ENCODE measurements at places on chromosomes 5 and 9.
A peak's percentile ranks its signal among the peaks of the same experiment; 100 is the strongest.

- DNase-seq, result no peak
Measured at GRCh38 chr9:127390248-127390545, 6.8 kb upstream of the SLC2A8 start.

DNA sequence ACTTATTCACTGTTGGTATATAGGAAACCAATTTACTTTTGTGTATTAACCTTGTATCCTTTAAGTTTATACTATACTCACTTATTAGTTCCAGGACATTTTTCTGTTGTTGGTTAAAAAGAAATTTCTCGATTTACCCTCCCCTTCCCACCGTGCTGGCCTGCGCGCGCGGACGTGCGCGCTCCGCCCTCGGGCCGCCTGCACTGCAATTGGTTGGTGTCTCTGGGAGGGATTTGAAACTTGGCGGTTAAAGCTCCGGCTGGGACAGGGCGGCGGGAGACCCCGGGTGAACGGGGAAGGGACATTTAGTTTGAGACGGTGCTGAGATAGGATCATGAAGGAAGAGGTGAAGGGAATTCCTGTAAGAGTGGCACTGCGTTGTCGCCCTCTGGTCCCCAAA is at the start of gene KIF4B:
TSS of gene KIF4B (plus strand) at position 230 of the 400 bp plus-strand sequence. CDS start at position 335, 105 bp downstream.
- no peak for DNase-seq

DNA sequence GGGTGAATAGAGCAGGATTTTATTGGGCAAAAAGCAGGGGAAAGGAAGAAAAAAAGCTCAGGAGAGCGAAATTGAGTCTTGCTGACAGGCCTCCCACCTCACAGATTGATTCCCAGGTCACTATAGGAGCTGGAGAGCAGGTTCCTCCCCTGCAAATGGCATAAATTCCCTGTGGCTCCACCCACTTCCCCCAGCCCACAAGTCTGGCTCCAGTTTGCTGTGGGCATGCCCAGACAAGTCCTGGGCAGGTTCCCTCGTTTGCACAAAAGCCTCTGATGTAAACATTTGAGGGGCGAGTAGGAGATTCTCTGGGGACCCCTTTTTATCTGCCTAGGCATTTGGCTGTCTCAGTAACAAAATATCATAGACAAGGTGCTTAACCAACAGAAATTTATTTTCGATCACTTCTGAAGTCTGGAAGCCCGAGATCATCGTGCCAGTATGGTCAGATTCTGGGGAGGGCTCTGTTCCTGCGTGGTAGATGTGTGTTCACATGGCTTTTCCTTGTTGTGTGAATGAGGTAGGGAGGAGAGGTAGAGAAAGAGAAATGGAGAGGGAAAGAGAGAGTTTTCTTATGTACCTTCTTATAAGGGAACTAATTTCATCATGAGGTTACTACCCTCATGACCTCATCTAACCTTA is 614.5 kb downstream of the MAT2B start:
- DNase-seq, result no peak

DNA sequence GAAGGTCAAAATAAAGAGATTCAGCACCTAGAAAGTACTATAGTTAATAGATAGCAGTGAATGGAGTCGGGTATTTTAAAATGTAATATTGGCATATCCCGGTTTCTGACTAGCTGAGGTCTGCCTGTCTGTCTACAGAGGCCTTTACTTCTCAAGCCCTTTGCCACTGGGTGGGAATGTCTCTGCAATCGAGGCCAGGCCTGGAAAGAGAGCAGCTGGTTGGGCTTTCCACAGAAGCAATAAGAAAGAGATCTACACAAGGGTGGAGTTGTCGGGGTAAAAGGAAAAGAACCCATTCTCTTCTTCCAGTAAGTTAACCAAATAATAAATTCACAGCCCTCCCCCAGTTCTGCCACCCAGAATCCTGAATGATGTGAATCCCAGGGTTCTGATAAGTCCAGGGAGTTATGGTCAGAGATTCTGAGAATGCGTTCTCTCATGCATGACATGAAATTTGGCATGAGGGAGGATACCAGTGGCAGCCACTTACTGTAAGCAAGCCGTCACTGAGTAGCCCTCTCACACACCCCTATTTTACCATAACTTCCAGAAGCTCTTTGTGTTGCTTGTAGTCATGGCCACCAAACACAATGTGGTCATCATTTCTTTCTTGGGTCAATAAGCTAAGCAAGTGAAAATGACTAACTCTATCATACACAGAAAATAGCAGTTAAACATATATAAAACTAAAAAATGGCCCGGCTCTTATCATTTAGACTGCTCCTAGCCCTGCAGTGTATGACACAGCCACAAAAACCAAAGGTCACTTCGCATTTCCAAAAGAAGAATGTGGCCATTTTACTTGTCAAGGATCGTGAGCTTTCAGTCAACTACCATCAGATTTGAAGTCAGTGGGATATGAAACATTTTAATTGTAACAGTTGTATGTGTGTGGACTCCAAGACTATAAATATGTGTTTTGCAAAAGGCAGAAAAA is 185.0 kb downstream of the GLIS3 start:
- DNase-seq, result no peak

- peak; percentile 26 for DNase-seq
Measured at GRCh38 chr5:109690242-109690974, 681 bp downstream of the MAN2A1 start.
